Glomerular endothelial cell (primary cell): ENCODE measurements at places on chromosomes 4 and X. TPM values are rescaled to one million over a fixed set of nuclear protein-coding genes. Genes with fewer than 3 reads are reported as not detected.

SATL1 gene
- 0.06 TPM in 1 of 2 replicates, not detected in the other for total RNA-seq

DNA sequence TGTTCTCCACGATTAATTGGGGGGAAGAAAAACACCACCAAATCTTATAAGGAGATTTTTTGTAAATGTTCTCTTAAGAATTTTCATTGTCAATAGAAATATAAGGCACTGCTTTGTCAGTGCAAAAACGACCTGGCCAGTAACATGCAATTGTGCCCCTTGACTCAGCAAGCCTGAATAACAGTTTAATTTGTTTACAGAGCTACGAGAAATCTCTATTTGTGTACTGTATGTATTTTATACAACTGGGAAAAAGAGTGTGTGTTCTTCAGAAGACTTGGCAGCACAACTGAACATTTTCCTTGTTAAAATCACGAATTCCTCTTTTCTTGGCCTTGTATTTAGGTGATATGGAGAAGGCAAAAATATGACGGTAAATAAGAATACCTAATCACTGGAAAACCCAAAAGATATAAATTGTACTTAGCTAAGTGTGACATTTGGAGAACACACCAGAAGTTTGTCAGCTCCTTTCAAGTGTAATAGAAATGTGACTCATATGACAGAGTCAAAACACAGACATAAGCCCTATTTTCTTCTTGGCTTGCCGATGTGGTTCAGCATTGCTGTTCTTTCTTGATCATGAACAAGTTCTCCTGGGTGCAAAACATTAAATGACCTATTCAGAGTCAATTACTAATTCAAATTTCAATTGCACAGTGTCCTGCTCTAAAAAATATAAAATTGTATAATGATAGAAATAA, 945.0 kb upstream of the INTU start:
- DNase-seq, result no peak

- no peak for DNase-seq
Measured at GRCh38 chr4:83046693-83047473, 11.9 kb downstream of the COPS4 start.

DNA sequence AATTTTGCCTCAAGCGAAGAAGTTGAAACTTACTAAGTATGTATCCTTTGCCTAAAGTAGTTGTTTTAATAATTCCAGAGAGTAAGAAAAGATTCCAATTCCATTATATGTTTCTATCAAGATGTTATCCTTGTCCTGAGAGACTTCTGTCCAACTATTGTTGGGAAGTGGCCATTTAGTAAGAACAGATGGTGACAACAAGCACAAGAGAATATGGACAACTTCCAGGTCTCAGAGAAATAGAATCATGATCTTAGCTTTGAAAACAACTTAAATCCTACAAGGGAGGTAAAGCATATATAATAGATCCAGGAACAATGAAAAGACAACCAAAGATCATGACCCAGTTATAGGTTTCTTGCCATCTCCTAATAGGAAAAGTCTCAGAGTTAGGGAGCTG, 486.6 kb upstream of the PCDH10 start:
- no peak for DNase-seq

GRCh38 chr4:94635177-94635576, 122.6 kb upstream of the BMPR1B start:
- no peak for DNase-seq
